ENCODE measurements at places on chromosomes 1 and 21.

DNA sequence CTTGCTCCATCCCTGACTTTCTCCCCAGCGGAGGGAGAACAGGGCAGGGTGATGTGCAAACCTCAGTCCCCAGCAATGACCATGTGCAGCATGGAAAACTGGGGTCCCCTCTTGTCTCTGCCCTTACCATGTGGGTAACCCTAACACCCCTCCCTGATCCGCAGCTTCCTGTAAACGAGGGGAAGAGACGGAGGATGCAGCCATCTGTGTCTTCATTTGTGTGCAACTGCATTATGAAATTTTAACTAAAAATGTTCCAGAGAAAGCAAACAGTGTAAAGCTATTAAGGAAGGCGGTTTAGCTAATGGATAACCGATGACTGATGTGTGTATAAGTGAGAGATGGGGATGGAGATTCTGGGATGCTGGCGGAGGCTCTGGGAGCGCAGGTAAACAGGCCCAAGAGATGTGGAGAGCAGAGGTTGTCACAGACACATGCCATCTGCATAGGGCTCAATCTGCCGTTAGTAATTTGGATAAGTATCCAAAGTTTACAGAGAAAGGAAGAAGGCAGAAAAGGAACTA lies 206.6 kb downstream of the DSCAM start:
- no peak for DNase-seq

DNA sequence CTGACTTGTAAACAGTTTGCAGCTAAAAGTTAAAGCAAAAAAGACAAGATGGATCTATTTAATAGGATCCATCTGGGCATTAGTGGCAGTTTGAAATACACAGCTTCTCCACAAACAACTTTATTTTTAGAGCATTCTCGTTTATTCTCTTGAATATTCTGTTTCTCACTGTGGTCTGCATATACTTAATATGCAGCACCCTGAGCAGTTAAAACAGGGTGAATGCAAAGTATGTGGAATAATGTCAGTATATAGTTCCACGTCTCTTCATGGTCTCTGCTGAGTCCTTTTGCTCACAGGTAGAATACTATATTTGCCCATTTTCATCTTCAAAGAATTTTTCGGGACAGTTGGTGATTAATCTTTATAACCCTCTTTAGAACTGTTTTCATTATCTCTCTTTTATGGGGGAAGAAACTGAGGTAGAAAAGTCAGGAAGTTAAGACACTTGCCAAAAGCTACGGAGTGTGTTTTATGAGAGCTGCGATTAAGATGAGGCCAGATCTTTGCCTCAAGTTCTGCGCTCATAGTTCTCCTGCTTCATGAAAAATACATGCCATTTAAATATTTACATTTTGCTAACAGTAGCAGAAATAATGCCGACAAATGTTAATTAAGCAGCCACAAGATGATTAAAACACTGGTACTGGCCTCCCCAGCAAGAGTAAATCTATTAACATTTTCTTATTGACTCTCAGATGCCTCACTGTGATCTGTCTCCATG lies 115.6 kb downstream of the PTBP2 start:
- DNase-seq: no peak

DNA sequence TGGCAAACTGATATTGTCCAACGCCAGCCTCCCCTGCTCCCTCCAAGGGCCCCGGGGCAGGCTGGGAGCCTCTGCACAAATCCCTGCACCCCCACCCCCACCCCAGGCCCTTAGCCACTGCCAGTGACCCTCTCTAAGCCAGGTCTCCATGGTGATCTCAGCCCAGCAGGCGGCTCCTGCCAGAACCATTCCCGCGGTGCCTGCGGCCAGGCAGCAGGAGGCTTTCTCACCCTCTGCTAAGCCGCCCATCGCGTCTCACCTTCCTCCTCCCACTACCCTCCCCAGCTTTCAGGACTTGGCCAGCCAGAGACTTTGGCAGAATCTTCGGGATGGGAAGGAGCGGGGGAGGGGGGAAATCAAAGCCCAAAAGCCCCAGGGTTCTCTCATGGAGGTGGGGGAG lies 46.8 kb upstream of the WASF2 start:
- peak; percentile 12 for DNase-seq

- no peak for DNase-seq
Observed at GRCh38 chr1:86263101-86263500, 106.5 kb upstream of the COL24A1 start.

- DNase-seq: no peak
Observed at GRCh38 chr1:236175642-236176336, 33.5 kb downstream of the GPR137B start.

DNA sequence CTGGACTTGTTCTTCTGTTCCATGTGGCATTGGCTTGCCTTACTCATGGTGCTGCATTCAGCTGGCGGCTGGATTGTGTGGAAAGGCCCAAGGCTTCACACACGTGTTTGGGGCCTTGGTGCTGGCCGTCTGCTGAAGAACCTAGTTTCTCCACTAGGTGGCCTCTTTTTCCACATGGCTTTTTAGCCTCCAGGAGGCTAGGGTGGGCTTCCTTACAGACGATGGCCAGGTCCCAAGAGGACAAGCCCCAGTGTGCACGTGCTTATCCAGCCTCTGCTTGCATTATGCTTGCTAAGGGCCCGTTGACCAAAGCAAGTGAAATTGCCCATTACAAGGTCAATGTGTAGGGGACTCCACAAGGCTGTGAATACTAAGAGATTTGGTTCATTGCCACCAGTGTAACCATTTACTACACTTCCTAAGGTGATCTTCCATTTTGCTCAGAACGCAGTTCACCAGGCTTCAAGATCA lies 47.5 kb upstream of the FOXO6 start:
- DNase-seq: peak; percentile 60

DNA sequence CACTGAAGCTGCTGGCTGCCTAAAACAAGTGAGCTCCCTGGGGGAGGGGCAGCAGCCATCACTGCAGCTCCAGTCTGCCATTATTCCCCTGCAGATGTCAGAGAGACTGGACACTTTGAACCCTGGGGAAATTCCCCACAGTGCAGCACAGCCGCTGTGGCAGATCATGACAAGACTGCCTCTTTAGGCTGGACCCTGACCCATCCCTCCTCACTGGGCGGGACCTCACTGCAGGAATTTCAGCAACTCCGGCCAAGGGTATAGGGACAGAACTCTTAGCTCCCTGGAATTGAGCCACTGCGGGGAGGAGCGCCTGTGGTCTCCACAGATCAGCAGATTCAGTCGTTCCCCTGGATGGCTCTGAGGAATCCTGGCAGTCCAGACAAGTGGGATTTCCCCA lies 964.6 kb downstream of the BRINP3 start:
- DNase-seq: no peak

GRCh38 chr1:16145662-16146278 lies 10.1 kb downstream of the EPHA2 start:
- no peak for DNase-seq

GRCh38 chr1:175307160-175307559 lies 114.6 kb upstream of the KIAA0040 start:
- DNase-seq: no peak

Measured in NCI-H2029 treated with DMSO at 0.1 percent for 48 hours (cell line).